ENCODE measurements at places on chromosomes 2 and 18.

DNA sequence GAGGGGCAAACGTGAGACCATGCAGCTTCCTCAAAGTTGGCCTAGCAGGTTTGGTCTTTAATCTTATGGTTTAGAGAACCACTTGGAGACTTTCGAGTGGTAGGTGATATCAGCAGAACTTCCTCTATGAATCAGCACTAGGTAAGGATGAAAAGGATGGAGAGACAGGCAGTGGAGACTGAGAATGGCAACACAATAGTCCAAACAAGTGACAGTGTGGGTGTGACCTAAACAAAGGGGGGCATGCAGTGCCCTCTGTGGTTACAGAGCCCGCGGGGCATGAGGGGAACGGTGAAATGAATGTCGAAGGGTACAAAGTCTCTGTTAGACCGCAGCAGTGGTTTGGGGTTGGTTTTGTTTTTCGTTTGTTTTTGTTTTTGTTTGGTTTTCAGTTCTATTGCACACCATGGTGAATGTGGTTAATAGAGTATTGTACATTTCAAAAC lies 143.9 kb downstream of the L3MBTL4 start:
- no peak for DNase-seq

DNA sequence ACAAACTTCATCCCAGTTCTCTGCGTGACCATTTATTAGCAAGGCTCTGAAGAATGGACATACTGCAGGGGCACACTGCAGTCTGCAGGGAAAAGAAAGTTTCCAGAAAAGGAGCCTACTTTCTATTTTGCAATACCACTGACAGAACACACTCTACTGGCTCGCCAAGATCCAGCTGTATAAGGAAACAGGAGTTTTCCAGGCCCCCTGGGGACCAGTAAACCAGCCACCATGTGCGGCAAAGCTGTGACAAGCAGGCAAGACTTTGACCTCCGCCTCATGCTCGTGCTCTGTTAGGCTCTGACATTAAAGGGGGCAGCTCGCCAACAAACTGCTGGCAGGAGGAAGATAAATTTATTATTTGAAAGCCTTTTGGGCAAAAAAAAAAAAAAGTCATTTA lies 67.3 kb downstream of the CCBE1 start:
- no peak for DNase-seq

- DNase-seq = no peak
Observed at GRCh38 chr2:172364261-172364660, 63.1 kb upstream of the ITGA6 start.

GRCh38 chr2:220101980-220102379 lies 474.6 kb downstream of the SLC4A3 start:
- no peak for DNase-seq

DNA sequence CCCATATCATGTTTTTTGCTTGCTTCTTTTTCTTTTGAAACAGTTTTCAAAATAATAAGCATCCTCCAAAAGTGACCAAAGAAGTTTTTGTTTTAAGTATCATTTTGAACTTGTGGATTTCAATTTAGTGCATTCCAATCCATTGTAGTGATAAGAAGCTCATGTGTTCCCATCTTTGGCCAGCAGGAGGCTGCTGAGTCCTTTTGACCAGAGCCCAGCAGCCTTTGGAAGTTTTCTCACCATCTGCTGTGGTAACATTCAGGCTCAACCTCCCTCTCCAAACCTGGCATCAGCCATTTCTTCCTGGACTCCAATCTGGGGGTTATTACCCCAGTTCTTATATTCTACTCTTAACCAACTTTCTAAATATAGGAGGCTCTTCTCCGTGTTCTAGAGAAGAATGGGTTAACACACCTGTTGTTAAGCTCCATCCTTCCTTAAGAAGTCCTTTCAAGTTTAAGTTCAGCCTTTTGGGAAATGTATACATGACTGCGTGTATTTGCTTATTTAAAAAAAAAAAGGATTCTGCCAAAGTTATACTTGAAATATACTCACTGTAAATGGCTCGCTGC lies 39.0 kb upstream of the MAL start:
- DNase-seq = peak; percentile 82

GRCh38 chr18:28767201-28767600 lies 590.3 kb upstream of the CDH2 start:
- DNase-seq = no peak

DNA sequence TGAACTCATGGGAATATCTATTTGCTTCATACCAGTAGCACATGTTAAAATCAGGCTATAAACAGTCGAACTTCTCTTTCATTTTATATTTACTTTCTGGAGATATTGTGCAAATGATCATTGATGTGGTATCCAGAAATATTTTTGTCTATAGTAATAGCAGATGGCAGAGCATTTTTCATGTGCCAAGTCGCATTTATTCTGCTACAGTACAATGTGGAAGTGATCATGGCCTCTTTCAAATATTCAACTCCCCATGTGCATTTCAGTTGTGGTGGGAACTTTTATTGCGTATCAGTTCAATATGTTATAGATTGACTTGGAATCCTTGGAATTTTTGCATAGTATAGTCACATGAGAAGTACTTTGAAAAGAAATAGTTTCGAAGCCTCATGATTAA lies 57.4 kb downstream of the RHBDD1 start:
- no peak for DNase-seq

GRCh38 chr2:107358362-107358761 lies 468.3 kb upstream of the RGPD4 start:
- no peak for DNase-seq

DNA sequence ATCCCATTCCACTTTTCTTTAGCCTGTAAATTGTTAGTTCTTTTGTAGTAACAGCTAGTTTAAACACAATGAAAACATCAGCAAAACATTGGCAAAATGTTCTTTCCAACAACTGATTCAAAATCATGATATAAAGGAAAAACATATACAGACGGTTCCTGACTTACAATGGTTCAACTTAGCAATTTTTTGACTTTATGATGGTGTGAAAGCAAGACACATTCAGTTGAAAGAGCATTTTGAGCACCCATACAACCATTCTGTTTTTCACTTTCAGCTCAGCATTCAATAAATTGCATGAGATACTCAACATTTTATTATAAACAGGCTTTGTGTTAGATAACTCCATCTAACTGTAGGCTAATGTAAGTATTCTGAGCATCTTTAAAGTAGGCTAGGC lies 185.1 kb downstream of the NOL4 start:
- DNase-seq = no peak

GRCh38 chr2:197071213-197071612 lies 144.7 kb upstream of the PGAP1 start:
- no peak for DNase-seq

DNA sequence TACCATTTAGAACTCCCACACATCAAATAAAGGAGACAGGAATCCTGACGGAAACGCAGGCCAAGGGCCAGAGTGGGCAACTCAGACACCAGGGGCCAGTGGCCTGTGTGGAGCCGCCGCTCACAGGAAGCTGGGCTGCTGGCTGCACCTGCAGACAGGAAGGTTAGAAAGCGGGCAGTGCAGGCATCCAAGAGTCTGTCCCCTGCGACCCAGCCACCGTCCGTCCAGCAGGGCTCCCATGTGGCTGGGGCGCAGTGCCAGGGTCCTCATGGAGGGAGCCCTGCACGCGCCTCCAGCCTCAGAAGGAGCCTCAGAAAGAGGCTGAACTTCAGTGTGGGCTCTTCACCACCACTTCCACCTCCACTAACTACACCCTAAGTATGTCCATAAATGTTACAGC lies 2.5 kb upstream of the ANO7 start:
- no peak for DNase-seq

- DNase-seq = peak; percentile 94
Observed at GRCh38 chr2:218292048-218293014, at the start of gene TMBIM1. TMBIM1 (minus strand) TSS chr2:218292503; CDS start chr2:218282141, 10,362 bp downstream.

DNA sequence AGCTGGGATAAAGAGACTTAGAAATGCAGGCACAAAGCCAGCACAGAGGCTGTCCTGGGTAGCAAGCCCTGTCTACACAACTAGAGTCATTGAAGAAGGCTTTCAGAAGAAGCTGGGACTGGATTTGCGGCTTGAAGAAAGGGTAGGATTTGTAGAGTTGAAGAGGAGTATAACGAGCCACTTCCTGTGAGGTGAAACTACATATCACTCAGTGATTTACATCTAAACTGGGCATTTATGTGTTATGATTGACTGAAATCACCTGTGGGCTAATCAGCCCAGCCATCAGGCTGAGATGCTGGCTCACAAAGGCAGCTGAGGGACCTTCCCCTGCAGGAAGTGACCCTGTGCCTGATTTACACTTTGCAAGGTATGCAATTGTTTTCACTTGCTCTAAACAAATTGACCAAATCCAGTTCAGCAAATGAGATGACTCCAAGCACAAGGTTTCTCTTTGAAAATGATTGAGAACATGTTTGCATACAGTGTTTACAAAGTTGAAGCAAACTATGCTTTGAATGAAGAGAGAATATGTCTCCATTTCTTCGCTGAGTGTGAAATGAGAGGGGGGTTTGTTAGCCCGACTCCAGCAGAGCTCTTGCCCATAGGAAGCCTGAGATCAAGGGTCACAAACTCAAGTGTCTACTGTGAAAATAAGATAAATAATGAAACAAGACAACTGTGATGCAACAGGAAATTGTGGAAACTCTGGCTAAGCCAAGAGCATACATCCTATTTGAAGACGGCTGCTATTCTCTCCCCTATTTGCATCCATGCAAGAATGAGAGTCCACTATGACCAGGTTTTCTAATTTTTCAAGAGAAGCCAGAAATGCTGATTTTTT lies 69.3 kb upstream of the HK2 start:
- no peak for DNase-seq

- DNase-seq = no peak
Observed at GRCh38 chr18:45317948-45318640, 297.2 kb upstream of the SLC14A2 start.

- no peak for DNase-seq
Observed at GRCh38 chr2:55418512-55419232, 984 bp downstream of the CCDC88A start.

GRCh38 chr2:157899125-157899839 lies 23.2 kb upstream of the ACVR1 start:
- DNase-seq = no peak

GRCh38 chr2:89845532-89845931 lies 1154.1 kb downstream of the RPIA start:
- no peak for DNase-seq

DNA sequence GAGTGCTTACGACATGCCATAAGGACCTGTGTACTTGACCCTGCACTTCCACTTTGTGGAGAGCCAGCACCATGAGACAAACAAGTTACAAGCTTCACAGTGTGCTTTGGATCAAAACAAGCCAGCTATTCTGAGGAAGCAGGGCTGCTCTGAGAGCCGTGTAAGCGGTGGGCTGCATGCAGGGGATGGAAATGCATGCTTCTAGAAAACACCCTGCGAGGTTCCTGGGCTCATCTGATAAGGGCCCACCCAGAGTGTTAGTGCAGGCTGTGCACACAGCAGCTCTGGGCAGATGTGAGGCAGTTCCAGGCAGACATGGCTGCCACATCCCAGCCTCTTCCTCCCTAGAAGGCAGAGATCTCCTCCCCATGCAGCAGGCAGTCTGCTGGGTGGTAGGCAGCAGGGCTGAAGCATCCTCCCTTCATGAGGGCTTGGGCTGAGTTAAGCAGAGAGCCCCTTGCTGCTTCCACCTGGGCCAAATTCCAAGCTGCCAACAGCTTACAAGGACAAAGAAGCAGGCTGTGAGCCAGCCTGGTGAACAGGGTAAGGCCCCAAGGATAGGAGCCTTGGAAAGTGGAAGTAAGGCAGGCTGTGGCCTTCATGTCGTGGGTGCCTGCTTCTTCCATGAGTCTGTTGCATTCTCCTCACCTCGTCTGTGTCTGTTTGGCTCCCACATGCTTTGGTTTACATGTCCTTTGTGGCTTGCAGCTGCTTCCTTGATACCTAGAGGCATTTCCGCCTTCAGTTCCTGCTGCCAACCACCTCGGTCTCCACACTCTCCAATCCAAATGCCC lies 7.7 kb downstream of the PSD4 start:
- no peak for DNase-seq

- DNase-seq = no peak
Observed at GRCh38 chr2:195602687-195603086, 54.3 kb upstream of the SLC39A10 start.

GRCh38 chr18:13435586-13436333 lies 217.2 kb downstream of the LDLRAD4 start:
- DNase-seq = no peak

GRCh38 chr2:121617042-121617599 lies 32.1 kb downstream of the CLASP1 start:
- DNase-seq = no peak

GRCh38 chr2:26049641-26050040 lies 15.8 kb downstream of the RAB10 start:
- no peak for DNase-seq

- DNase-seq = no peak
Observed at GRCh38 chr2:101329026-101329425, 20.5 kb upstream of the RNF149 start.

- DNase-seq = peak; percentile 73
Observed at GRCh38 chr2:110101280-110101844, 14.3 kb downstream of the MALL start.

DNA sequence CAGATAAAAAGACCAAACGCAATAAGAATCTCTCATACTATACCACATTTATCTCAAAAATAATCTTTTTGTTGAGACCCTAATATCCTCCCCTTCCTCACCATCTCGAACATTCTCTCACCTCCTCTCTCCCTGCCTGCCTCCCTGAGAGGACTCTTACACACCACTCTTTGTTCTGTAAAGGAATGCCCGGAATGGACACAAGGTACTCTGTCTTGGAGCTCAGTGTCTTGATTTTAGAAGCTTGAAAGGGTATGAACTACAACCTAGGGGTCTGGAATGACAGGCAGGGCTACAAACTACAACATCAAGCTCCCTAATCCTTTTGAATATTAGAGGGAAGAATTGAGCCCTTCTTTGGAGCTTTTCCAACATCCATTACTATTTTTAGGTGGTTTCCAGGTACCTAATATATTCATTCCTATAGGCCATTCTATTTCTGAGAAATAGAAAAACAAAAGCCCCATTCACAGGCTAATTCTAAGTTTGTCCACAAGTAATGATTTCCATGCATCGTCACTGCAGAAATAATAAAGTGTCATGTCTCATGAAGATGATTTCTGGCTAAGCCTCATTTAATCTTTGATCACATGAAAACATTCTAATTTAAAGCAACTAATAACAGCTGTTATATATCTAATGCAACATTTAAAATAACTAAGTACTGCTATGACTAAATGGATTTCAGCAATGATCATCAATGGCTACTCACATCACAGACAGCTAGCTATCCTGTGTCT lies 60.6 kb downstream of the LRP2 start:
- DNase-seq = no peak

- DNase-seq = no peak
Observed at GRCh38 chr18:60247103-60247502, 125.5 kb downstream of the MC4R start.
